ENCODE measurements at places on chromosomes 2 and 18. TPM values are rescaled to one million over a fixed set of nuclear protein-coding genes. Genes with fewer than 3 reads are reported as not detected.

DNA sequence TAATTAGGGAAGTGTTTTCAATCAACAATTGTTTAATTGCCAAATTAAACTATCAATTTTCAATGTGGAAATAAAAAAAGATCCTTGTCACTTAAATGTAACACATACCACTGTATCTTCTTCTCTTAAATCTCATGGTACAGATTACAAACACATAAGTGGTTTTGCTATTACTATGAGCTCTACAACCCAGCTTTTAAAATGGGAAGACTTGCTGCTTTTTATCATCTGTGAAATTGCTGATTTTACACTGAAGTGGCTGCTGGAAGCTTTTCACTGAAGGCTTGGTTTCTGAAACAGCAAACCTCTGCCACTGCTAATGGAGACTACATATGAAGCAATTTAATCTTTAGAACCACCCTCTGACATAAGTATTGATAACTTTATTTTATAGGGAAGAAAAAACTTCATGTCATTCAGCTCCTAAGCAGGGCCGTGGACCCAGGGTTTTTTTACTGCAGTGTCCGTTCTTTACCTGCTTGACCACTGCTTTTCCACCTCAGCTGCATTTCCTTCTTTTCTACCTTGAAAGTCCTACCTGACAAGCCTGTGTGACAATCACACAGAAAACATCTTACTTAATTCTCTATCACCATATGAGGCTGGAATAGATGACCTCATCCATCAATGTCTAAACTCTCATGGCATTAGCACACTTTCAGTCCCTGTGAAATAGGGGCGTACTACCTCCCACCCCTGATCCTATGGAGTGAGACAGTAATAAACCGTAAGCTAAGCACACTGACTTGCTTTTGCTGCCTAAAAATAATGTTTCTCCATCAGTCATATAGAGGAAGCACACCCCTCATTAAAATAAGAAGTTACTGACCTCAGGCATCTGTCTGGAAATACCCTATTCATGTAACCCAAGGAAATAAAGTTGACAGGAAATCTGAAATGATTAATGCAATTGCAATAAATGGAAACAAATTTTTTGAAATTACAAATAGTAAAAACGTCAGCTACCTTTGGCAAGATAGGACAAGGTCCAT lies 19.2 kb upstream of the SLC8A1 start:
- H3K4me3 ChIP-seq: no peak overlapping the region
- no peaks in the 10 kb centered on the region for H3K27me3 ChIP-seq
- H3K4me1 ChIP-seq: no peaks in the 10 kb centered on the region
- no peak overlapping the region for H3K27ac ChIP-seq

- H3K27ac ChIP-seq: no peak overlapping the region
- no peak for DNase-seq
- no peak overlapping the region for H3K4me3 ChIP-seq
- H3K4me1 ChIP-seq: no peaks in the 10 kb centered on the region
- no peaks in the 10 kb centered on the region for H3K27me3 ChIP-seq
Measured at GRCh38 chr2:174836995-174837390, 72.7 kb upstream of the CHRNA1 start.

GRCh38 chr18:79931475-79931874 lies 20.0 kb downstream of the SLC66A2 start:
- peaks cover 3% of the 10 kb centered on the region for H3K4me1 ChIP-seq
- no peaks in the 10 kb centered on the region for H3K27me3 ChIP-seq
- no peak overlapping the region for H3K27ac ChIP-seq
- no peak for DNase-seq
- peaks cover 43% of the 10 kb centered on the region for H3K36me3 ChIP-seq

DNA sequence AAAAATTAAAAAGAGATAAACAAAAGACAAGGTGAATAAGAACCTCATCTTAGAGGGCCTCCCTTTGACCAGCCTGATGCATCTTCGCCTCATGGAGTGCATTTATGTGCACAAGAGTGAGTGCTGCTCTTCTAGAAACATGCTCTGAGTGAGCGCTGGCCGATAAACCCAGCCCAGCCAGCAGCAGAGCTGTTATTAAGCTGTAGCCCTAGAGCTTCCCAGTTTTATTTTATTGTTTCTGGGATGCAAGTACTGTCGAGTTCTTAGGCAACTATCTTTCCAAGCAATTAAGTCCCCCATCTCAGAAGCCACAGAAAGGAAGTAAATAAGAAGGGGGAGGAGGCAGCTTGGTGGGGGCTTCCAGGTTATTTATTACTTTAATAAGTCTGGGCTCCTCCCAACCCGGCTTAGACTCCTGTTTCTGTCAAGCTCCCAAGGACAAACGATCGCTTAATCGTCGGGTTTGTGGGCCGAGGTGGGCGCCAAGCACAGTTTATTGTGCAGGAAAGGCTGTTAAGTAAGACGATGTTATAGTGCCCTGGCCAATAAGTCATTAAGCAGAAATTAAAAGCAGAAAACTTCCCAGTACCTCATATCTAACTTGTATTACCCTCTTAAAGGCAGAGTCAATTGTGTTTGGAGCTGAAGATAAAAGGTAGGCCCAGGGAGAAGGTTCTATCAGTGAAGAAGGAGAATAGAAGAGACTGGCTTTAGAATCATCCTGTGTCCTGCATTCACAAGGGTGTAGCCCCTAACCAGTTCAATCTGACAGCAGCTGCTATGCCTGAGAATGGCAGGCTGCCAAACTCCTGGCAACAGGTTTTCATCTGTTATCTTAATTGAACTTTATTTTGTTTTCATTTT lies 176.3 kb downstream of the PIK3C3 start:
- H3K27me3 ChIP-seq: no peaks in the 10 kb centered on the region
- no peaks in the 10 kb centered on the region for H3K4me1 ChIP-seq
- no peak overlapping the region for H3K4me3 ChIP-seq
- H3K36me3 ChIP-seq: no peaks in the 10 kb centered on the region
- H3K27ac ChIP-seq: no peak overlapping the region

DNA sequence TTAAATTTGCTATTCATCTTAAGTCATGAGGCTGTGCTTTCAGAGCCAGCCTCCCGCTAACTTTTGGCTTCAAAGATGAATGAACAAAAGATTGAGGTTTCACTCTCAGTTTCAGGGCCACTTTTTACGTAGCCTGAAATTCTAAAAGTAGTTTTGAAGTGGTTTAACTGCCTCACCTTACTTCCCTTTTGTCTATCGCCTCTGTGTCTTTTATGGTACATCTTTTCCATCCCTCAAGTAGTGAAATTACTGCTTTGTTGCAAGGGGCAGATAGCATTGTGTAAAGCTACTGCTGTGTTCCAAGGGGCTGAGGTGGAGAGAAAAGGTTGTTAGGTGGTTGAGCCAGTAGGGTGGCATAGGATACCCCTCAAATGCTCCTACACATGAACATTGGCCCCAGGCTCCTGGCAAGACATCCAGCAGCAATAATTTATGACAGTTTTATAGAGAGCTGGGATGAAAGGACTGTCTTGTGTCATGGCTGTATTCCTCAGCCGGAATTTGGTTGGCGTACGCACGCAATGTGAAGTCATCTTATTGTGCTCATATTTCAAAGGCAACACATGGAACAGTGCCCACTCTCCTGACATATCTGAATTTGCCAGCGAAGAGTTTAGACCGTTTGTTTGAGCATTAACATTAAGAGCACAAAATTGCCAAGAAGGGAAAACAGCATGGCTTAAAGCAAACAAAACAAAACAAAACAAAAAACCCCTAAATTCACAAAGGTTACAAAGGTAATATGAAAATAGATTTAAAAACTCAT lies 32.2 kb downstream of the QPCT start:
- H3K4me3 ChIP-seq: peak overlapping the region; percentile 6
- DNase-seq: no peak
- H3K27ac ChIP-seq: no peak overlapping the region
- peaks cover 12% of the 10 kb centered on the region for H3K4me1 ChIP-seq

SH3BP4 gene
- 0.59 TPM for total RNA-seq

- no peaks in the 10 kb centered on the region for H3K4me1 ChIP-seq
- H3K27ac ChIP-seq: no peak overlapping the region
- no peaks in the 10 kb centered on the region for H3K27me3 ChIP-seq
- H3K4me3 ChIP-seq: no peak overlapping the region
Measured at GRCh38 chr2:145226901-145227300, 707.0 kb upstream of the ZEB2 start.
